ENCODE measurements at places on chromosomes 13 and 19. TPM values are rescaled to one million over a fixed set of nuclear protein-coding genes. Genes with fewer than 3 reads are reported as not detected.

Gene OVOL3
- 1.4 TPM for total RNA-seq

Gene FLT3LG
- total RNA-seq: 0.61 TPM

Gene FCHO1
- 3.0 TPM for total RNA-seq

Gene KASH5
- total RNA-seq: not detected

Gene STOML3
- total RNA-seq: not detected

Gene CCDC8
- 41.8 TPM for total RNA-seq

Gene ZNF709
- 10.6 TPM for total RNA-seq

Gene TMEM86B
- total RNA-seq: 2.3 TPM

Gene FFAR3
- not detected for total RNA-seq

Gene LDLR
- total RNA-seq: 57.0 TPM

Gene SPRED3
- total RNA-seq: 2.3 TPM

Gene AP1M2
- 0.40 TPM for total RNA-seq

Gene SMIM44
- not detected for total RNA-seq

Gene PLPP2
- total RNA-seq: 0.04 TPM

DNA sequence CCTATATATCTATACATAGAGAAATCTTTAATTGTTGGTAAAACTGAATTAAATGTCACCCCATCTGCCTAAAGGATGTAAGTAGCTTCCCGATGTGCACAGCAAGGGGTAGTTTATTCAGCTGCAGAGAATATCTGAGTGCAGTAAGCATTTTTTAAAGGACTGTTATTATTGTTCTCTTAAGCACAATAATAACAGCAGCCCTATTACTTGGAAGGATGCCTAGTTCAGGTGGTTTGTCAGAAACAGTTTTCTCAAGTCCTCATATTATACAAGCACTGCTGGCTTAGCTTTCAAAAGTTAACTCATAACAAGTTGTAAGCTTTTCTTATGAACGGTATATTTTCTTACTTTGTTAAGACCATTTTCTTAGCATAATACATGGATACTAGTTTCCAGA lies 142.6 kb downstream of the CRYL1 start:
- DNase-seq: no peak

GRCh38 chr19:35432911-35433310 lies 15.1 kb upstream of the FFAR2 start:
- no peak for DNase-seq

DNA sequence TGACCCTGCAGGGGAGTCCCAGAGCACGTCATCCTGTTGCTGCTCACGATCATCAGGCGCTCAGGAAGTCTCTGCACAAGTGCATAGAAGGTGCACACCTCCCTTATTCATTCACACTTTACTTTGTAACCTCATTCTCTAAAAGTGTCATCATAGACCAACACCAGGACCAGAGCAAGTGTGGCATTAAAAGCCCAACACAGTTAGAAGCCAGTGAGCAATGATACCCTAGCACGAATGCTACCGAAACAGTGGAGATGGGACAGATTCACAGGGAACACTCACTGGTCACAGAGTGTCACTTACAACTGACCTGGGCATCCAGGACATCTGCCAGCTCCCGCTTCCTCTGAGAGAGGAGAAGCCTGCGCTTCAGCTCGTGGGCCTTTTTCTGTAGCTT lies 17.0 kb downstream of the HAUS8 start:
- DNase-seq: peak; percentile 29

- DNase-seq: no peak
Measured at GRCh38 chr13:33763021-33763420, 54.9 kb upstream of the RFC3 start.

DNA sequence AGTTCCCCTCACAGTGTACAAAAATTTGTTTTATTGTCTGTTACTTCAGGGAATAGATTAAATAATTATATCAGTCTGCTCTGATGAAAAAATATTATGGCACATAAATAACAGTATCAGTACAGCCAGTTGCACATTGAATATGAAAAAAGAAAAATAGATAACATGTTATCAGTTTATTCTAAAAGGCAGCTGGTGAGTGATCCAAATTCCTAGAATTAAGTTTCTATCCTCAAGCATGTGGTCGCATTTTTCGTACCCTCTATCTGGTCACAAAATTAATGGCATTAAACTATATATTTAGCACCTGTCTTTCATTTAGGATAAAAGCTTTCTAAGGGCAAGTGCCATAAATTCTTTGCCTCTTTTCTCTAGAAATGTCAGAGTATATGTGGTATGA lies 944.8 kb upstream of the PCDH9 start:
- DNase-seq: no peak

DNA sequence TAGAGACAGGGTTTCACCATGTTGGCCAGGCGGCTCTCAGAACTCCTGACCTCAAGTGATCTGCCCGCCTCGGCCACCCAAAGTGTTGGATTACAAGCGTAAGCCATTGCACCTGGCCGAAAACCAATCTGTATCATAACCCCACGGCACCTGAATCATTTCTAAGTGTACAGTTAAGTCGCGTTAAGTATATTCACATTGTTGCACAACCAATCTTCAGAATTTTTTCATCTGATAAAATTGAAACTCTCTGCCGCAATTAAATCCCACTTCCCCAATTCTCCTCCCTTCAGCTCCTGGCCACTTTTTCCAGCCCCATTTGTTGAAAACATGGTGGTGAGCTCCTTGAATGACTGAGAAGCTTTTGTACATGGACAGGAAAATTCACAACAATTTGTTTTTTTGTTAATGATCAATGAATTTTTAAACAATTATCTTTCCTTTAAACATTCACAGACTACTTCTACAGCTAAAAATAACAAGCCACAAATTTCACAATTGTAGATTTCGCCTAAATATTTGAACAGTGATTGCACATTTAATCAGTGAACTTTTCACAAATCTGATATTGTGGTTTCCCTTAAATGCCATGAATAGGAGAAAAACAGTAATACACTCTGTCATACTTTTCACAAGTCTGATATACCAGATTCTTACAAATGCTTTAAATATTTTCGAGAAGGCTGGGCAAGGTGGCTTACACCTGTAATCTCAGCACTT lies 13.8 kb downstream of the FGF21 start:
- DNase-seq: no peak

GRCh38 chr13:90947976-90948375 lies 399.5 kb upstream of the MIR17HG start:
- DNase-seq: no peak

- no peak for DNase-seq
Measured at GRCh38 chr19:56619121-56619520, 23.8 kb upstream of the SMIM17 start.

DNA sequence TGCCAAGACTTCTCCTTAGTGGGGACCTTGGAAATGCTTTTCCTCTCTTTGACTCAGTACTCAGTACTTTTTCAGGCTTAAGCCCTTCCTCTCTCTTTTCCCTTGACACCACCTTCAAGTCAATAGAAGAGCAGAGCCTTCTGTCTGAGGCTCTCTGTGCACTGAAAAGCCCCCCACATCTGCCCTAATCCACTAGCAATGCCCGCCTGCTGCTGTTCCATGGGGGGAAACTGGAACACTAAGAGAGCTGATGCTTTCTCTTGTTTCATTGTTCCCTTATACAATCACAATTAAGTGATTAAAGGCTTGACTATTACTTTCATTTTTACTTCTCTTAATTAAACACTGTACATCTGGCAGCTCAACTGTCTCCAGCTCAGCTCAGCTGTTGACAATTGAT lies 254.5 kb downstream of the SLITRK6 start:
- DNase-seq: no peak

DNA sequence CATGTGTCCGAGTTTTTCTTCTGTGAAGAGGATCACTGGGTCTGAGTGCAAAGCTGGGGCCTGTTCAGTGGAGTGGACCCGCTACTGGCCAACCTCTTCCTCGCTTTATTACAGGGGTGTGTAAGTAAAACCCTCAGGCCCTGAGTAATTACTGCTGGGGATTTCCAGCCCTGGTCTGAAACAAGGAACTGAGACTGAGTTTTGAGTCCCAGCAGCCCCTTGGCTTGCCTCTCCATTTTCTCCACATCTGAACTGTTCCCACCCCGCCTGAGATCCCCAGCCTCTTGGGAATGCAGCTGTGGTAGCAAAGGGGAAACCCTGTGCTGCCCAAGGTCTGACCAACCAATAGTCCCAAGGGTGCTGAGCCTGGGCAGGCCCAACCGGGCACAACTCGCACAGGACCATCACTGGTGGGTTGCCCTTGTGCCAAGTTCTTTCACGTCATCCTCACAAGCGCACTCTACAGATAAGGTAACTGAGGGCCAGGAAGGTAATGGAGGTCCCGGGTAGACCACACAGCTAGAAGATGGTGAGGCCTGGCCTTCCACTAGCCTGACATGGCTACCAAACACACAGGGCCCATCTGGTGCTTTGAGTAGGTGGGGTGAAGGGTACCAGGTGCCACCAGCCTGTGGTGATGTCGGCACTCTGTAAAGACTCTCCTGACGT lies 13.7 kb upstream of the SLC35E1 start:
- DNase-seq: no peak

DNA sequence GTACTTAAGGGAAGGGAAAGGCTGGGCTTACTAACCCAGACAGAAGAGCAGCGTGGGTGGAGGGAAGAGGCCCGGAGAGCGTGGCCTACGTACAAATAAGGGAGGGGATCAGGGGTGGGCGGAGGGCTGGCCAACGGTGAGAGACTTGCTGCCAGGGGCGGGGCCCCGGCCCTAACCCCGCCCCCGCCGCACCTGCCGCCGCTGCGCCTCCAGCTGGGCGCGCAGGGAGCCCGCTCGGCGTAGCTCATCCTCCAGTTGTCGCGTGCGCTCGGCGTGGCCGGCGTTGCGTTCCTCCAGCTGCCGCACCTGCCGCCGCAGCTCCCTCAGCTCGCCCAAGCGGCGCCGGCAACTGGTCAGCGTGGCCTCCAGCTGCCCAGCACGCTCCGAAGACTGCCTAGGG lies 5.7 kb downstream of the HOOK2 start:
- DNase-seq: peak; percentile 62

DNA sequence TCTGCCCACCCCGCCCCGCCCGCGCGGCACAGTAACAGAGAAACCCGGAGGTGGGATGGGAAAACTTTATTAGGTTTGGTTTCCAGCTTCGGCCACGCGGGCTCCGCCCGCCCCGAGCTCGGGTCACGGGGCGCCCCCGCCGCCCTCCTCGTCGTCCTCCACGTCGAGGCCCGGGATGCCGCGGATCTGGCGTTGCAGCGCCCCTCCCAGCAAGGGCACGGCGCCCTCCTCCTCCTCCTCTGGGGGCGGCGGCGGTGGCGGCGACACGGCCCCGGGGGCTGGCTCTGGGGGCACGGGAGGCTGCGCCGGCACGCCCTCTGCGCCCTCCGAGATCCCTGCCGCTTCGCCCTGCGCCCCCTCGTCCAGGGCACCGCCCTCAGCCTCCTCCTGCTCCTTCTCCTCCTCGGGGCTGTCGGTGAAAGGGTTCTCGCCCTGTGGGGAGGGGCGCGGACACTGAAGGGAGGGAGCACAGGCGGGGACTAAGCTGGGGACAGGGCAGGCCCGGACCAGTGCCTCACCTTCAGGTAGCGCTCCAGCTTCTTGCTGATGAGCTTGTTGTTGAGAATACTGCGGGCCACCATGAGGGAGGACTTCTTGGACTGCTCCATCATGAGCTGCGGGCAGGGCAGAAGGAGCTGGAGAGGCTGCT lies 536 bp upstream of the AKAP8 start:
- peak; percentile 68 for DNase-seq

DNA sequence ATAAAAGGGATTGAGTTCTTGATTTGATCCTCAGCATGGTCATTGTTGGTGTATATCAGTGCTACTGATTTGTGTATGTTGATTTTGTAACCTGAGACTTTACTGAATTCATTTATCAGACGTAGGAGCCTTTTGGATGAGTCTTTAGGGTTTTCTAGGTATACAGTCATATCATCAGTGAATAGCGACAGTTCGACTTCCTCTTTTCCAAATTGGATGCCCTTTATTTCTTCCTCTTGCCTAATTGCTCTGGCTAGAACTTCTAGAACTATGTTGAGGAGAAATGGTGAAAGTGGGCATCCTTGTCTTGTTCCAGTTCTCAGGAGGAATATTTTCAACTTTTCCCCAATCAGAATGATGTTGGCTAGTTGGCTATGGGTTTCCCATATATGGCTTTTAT lies 27.0 kb downstream of the POMP start:
- DNase-seq: no peak

DNA sequence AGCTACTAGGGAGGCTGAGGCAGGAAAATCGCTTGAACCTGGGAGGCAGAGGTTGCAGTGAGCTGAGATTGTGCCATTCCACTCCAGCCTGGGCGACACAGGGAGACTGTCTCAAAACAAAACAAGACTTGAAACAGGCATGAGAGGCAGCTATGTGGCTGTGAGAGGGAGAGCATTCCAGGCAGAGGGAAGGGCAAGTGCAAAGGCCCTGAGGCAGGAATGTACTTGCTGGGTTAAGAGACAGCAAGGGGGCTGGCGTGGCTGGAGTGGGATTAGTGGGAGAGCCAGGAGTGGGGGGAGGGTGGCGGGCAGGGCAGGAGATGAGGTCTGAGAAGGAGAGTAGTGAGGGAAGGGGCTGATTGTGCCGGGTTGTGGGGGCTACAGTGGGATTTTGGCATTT lies 21.3 kb downstream of the EXOC3L2 start:
- DNase-seq: no peak

GRCh38 chr19:46840498-46840942 lies 10.1 kb downstream of the AP2S1 start:
- peak; percentile 55 for DNase-seq

DNA sequence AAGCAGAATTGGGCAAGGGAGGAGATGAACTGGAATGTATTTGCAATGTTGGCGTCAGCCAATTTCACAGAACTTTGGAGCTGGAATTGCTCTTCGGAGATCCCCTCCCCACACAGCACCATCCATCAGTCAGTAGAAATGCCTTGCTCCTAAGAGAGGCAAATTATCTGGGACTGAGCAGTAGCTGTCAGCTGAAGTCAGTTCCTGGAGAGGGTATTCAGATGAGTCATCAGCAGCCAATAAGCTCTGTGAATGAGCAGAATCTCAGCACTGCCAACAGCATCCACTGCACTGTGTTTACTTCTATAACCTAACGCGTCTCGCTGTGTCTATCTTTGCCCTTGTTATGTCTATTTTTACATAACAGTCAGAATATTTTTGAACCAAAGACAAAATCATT lies 213.7 kb downstream of the SLITRK5 start:
- peak; percentile 16 for DNase-seq
